ENCODE measurements at places on chromosomes 7 and 10.

GRCh38 chr7:50812841-50813475 is 30.3 kb upstream of the GRB10 start:
- no peak for DNase-seq

- DNase-seq = peak; percentile 33
These were observed 49.5 kb downstream of the CHN2 start for GRCh38 chr7:29243910-29244655.

GRCh38 chr10:63431962-63432797 is 33.6 kb downstream of the JMJD1C start:
- DNase-seq = no peak

- no peak for DNase-seq
These were observed 42.7 kb downstream of the VWDE start for GRCh38 chr7:12360948-12361347.

DNA sequence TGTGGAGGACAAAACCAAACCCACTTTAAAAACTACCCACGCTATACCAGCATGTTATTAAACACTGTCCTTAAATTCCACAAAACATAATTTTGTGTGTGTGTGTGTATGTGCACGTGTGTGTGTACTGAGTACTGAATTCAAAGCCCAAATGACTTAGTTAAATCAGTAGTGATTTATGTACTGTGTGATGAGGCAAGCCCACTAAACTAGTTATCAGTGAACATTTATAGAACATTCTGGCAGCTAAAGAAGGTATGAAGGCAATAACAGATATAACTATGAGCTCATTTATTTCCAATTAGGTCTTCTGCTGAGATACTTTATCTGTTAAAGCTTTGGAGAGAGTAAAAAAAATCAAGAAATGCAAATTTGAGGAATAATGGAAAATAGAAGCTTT is 115.1 kb downstream of the CPED1 start:
- DNase-seq = no peak

- DNase-seq = no peak
These were observed 98.0 kb downstream of the ARL4A start for GRCh38 chr7:12785473-12785872.

DNA sequence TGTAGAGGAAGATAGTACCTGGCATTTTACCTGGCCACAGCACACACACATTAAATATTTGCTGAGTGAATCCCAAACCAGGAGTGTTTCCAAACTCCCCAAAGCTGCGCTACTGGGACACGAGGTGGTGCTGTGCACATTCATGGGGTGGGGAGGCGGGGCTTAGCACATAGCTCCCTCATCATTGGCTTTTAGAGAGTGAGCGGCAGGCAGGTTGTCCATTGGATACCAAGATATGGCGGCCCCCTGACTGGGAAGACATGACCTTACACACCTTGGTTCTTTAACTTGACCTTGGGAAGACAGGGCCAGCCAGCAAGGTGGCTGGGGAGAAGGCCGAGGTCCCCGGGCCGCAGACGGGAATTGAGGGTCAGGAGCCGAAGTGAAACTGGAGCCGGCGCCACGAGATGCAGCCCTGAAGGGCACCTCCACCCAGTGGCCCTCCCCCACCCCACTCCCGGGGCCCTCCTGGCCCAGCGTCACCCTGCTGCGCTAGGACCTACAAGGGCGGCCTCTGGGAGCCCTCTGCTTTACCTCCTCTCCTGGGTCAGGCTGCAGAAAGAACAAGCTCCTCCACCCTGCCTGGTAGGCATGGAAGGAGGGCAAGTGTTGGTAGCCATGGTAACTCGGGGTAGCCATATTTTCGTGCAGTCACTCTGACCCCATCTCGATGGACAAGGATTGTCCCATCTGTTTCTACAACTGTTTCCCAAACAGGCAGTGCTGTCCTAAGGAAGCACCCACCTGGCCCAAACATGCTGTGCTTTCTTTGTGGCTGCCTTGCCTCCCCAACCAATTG is 24.0 kb downstream of the TMEM176A start:
- no peak for DNase-seq

- no peak for DNase-seq
These were observed 161.2 kb downstream of the ZNF33B start for GRCh38 chr10:42477170-42477569.

- DNase-seq = no peak
These were observed 55.5 kb upstream of the ATP6V0A4 start for GRCh38 chr7:138853448-138853847.

DNA sequence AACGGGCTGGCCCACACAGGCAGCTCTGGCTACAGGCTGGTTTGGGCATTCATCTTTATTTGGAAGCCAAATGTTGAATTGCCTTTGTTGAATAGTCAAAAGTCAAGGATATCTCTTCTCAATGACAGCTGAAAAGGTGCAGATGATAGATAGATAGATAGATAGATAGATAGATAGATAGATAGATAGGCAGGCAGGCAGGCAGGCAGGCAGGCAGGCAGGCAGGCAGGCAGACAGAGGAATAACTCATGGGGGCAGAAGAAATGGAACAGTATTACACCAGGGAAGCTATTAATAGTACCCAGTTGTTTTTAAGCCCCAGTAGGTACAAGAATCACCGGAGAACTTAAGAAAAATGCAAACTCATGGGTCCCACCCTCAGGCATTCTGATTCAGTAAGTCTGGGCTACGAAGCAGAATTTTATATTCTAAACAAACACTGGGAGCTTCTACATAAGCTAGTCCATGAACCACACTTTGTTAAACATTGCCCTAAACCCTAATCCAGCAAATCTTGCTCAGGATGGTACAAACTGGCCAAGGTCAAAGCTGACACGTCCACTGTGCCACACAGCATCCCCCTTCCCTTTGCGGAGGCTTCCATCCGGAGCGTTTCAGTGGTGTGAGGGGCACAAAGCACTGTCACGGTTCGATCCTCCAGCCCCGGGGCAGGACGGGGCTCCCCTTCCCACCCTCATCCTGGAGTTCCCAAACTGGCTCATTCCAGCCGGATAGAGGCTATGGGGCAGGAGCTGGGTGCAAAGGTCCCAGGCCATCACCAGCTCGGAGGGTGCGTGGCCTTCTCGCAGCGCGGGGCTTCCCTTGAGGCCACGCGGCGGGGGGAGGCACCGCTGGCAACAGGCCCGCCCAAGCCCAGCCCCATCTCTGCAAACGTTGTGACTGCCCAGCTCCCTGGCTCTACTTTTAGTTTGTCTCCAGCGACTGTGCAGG is 6.7 kb downstream of the PRKAG2 start:
- DNase-seq = no peak

DNA sequence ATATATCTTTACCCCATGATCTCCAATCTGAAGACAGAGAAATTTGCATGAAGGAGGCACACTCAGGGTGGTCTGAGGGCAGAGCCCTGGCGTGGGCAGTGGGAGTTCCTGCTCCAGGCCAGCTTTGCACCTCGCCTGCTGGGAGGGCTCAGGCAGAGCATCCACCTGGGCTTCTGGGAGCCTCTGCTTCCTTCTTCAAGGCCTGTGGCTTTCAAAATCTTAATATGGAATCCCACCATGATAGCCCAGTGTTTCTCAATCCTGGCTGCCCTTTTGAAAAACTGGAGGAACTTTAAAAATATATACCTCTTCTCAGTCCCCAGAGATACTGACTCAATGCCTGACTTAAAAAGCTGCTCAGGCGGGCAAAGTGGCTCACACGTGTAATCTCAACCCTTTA is 36.7 kb upstream of the PSAP start:
- no peak for DNase-seq

- DNase-seq = no peak
These were observed 53.5 kb downstream of the ABCC2 start for GRCh38 chr10:99835947-99836346.

DNA sequence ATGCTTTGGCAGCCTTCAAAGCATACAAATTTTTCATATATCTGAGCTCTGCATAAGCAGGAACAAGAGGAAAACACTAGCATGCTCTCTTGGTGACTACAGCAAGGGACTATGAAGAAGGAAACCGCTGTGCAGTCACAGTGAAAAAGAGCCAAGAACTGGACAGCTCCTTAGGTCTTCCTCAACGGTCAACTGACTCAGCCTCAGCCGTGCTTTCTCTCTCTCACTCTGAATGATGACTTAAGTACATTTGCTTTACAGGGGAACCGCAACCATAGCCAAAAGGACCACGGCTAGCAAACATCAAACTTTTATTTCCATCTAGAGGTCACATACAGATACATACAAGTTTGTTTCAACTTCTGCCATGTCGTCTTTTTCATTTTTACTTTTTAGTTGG is 69.9 kb downstream of the HYCC1 start:
- DNase-seq = no peak

GRCh38 chr7:53603461-53603860 is 568.0 kb downstream of the POM121L12 start:
- DNase-seq = no peak

- DNase-seq = no peak
These were observed 433.7 kb upstream of the MGMT start for GRCh38 chr10:129033340-129033739.

DNA sequence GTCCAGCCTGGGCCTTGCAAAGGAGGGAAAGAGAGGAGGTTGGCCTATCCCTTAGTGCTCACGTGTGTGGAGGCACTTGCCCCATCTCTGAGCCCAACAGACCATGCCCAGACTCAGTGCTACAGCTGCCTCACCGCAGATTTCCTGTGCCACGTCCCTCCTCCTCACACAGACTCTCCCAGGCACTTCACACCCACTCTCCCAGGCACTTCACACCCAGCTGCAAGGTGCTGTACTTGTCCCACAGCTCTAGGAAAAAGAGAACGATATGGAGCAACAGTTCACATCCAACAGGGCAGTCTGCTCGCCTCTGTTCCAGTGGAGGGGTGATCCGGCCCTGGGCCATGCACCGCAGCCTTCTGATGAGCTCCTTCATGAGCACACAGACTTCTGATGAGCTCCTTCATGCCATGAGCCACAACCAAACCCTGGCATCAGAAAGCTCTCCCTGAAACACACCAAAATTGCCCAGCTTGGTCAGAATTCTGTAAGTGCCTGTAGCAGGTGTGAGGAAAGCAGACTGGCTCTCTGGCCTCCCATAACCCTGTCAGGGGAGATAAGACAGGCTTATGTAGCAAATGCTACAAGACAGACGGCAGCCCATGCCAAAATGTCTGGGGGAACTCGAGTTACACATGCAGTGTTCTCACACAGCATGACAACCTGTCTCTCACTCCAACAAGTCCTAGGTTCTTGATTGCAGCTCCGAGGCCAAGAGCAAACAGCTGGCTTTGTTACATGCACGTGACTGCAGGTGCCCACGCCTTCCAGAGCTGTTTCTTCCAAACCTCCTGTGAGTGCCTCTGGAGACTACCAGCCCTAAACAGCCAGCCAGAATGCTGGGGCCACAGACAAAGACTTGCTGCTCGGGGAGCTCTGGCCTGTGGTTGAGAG is 348.5 kb downstream of the GRID1 start:
- no peak for DNase-seq

GRCh38 chr10:70558295-70558694 is 44.2 kb downstream of the PRF1 start:
- no peak for DNase-seq

DNA sequence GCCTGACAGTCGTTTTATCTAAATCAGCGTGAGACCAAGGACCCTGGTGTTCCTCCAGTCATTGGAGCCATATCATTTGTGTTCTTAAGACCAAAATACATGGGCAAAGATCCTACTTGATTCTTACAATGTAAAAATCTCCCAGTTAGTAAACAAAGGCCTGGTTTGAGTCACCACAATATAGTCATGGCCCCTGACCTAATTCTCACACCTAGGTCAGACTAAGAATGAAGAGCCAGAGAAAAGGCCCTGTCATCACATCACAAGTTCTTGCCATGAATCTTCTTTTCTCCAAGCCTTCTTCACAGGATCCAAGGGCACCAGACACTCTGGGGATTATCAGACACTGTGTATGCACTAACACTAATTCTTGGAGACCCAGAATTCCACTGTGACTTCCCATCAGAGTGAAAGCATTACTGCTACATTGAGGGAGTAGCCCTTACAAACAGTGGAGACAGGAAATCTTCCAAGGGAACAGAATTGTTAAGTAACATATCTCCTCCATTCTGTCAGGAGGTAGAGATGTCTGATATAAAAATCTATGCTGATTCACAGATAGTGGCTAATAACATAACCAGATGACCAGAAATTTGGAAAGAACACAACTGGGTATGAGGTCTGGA is 7.6 kb upstream of the ERVW-1 start:
- no peak for DNase-seq

- DNase-seq = no peak
These were observed 35.0 kb downstream of the KIF11 start for GRCh38 chr10:92627845-92628480.

DNA sequence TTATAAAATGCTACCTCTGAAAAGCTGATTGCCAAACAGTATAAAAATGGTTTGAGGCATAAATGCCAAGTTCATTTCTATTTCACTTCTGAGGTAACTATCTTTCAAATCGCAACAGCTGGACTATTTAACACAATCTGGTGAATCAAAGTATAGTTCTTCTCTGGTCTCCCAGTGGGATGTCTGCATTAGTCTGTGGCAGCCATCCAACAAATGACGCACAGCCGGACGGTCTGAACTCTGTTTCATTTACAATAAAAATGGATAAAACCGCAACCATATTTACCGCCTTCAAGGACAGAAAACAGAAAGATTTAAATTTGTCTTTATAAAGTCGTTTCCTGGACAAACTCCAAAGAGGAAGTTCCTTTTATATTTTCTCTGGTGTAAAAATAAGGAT is 41.9 kb downstream of the ENO4 start:
- no peak for DNase-seq

- no peak for DNase-seq
These were observed 482.6 kb downstream of the IPMK start for GRCh38 chr10:57785068-57785467.

DNA sequence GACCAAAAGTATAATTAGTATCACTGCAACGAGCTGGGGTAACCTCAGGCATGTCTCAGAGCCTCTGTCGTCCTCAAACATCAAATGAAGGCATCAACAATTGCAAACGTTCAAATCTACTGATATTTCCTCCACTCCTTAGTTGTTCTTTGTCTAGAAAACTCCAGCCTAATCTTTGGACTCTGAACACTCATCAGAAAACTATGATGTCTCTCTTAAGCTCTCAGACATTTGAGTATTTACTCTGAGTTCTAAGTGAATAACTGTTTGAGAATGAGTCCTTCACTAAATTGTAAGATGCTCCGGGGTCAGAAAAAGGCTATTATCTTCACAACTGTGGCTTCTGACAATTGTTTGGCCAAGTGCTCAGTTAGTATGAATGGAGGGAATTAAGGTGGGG is 536.4 kb downstream of the NRG3 start:
- no peak for DNase-seq

DNA sequence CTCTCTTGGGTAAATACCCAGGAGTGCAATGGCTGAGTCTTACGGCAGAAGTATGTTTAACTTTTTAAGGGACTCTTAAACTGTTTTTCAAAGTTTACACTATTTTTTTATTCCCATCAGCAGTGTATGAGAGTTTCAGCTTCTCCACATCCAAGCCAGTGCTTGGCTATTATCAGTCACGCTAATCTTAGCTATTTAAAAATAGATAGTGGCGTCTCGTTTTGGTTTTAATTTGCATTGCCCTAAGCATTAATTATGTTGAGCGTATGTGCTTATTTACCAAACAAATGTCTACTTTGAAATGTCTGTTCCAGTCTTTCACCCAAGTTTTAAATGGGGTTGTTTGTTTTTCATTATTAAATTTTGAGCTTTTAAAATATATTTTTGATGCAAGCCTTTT is 164.0 kb downstream of the MALRD1 start:
- no peak for DNase-seq

- no peak for DNase-seq
These were observed 984.3 kb downstream of the REEP3 start for GRCh38 chr10:64505501-64505900.
